Stimulated activated CD8-positive, alpha-beta memory T cell treated with anti-CD3 and anti-CD28 coated beads, Interleukin-4, amount 100 ng/mL, for 1 hour (primary cell): ENCODE measurements at places on chromosomes 11 and 22.

- no peak for DNase-seq
These were observed 33.6 kb downstream of the PPME1 start for GRCh38 chr11:74204701-74205100.

- no peak for DNase-seq
These were observed 20.3 kb upstream of the APLP2 start for GRCh38 chr11:130049328-130049771.

- no peak for DNase-seq
These were observed 28.8 kb downstream of the DKK3 start for GRCh38 chr11:11979488-11980117.

- no peak for DNase-seq
These were observed 176.4 kb downstream of the SHANK2 start for GRCh38 chr11:71075871-71076420.

GRCh38 chr11:131582021-131582525, 211.7 kb downstream of the NTM start:
- DNase-seq = no peak
